NCI-H526 treated with DMSO at 0.1 percent for 48 hours (cell line): ENCODE measurements at places on chromosomes 4 and X.

DNA sequence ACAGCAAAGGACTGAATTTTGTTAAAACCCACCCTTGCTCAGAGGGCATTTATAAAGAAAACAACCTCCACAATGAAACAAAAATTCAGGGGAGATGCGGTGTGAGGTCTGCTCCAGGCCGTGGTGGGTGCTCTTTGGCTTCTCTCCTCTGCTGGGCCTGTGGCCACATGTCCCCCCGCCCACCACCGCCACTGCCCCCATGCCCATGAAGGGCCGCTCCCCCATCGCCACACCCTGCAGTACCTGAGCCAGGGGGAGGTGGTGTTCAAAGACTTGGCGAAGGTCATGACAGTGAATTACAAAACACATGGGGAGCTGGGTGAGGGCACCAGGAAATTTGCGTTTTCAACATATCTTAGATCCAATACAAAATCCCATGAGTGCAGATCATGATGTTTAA, 14.2 kb upstream of the CFAP299 start:
- DNase-seq: no peak

GRCh38 chr4:183773790-183774189, 114.7 kb downstream of the TRAPPC11 start:
- no peak for DNase-seq

DNA sequence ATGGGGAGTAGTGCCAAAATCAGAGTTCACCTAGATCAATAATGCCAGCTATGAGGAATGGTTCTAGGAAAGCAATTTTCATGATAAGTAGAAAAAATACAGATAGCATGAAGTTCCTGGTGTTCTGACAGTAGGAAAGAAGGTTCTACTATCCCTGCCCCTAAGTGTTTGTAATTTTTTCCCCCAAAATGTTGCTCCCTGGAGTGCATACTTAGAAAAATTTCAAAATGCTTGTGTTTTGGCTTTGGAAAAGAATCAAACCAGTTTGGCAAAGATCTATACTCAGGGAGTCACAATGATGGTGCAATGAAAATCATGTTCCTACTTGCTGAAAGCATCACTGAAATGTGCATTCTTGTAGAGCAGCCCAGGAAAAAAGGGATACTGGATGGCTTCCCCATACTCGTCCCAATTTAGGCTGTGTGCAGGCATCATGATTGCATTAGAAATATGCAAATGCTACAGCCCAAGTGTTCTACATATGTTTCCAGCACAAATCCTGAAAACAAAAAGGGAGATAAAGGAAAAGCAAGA, 74.7 kb downstream of the LPAR4 start:
- DNase-seq: no peak

GRCh38 chrX:67543818-67544217, at the start of gene AR:
Gene AR, plus strand, starts transcription at chrX:67544021. Its CDS starts 1,126 bp downstream, at chrX:67545147.
- DNase-seq: no peak

DNA sequence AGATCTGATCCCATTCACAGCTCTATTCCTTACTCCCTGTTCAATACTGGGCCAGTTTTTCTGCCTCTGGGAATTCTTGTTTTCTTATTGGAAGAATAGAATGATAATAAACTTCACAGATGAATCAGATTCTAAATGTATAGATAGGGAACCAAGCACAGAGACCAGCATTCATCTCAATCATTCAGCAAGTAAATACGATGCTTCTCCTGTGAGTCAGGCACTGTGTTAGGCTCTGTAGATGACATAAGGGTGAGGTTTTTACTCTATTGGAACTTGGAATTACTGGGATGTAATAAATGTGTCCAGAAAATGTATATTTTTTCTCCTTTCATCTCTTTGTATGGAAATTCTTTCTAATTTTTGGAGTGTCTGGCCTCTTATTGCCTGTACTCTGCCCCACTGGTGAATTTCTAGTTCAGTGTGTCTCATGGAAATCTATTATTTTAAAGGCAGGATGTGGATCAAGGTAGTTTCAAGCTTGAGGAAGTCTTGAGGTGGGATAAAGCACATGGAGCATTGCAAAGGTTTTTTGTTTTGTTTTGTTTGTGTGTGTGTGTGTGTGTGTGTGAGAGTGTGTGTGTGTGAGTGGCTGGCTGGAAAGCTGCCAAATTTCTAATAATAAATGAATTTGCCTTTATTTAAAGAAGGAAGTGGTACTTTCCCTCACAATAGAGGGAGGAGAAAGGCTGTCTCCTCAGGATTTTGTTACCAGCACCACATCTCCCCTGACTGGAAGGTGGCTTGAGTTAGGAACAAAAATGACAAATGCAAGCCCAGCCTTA, 117.9 kb upstream of the HS3ST1 start:
- no peak for DNase-seq

- no peak for DNase-seq
Observed at GRCh38 chrX:100812216-100813158, 7.7 kb upstream of the CSTF2 start.

DNA sequence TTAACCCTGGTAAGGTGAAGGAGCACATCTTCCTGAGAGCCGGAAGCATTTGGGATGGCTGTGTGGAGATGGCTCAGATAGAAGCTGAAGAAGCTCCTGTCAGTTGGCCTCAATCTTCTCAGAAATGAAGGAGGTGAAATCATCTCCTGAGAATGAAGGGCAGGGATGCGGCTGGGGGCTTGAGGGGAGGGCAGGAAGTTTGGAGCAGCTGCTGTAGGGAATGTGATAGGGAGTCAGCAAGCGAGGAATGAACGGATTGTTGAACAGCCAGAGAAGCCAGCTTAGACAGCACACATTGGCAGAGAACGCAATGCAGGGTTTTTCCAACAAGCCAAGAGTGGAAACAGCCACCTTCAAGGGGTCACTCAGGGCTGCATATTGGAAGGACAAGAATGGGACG, 10.0 kb downstream of the KCNE5 start:
- DNase-seq: no peak
